ENCODE measurements at places on chromosomes 2 and 18. TPM values are rescaled to one million over a fixed set of nuclear protein-coding genes. Genes with fewer than 3 reads are reported as not detected.
A peak's percentile ranks its signal among the peaks of the same experiment; 100 is the strongest.

- no peaks in the 10 kb centered on the region for H3K36me3 ChIP-seq
- no peaks in the 10 kb centered on the region for H3K4me1 ChIP-seq
- no peak for DNase-seq
- H3K27me3 ChIP-seq, result no peaks in the 10 kb centered on the region
- H3K27ac ChIP-seq, result no peak overlapping the region
- H3K4me3 ChIP-seq, result no peak overlapping the region
Measured at GRCh38 chr2:216949700-216950413, 90.0 kb upstream of the TNP1 start.

DNA sequence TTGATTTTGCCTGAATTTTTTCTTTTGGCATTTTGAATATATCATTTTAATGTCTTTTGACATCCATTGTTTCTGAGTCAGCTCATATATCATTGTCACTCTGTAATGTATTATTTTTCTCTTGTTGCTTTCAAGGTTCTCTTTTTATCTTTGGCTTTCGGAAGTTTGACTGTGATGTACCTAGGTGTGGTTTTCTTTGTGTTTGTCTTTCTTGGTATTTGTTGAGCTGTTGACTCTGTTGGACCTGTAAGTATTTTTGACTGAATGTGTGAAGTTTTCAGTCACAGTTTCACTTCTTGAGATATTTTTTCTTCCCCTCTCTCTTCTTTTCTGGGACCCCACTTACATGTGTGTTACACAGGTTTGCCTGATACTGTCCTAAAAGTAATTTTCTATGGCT, 24.9 kb upstream of the DRC1 start:
- no peaks in the 10 kb centered on the region for H3K27me3 ChIP-seq
- no peak overlapping the region for H3K27ac ChIP-seq

DNA sequence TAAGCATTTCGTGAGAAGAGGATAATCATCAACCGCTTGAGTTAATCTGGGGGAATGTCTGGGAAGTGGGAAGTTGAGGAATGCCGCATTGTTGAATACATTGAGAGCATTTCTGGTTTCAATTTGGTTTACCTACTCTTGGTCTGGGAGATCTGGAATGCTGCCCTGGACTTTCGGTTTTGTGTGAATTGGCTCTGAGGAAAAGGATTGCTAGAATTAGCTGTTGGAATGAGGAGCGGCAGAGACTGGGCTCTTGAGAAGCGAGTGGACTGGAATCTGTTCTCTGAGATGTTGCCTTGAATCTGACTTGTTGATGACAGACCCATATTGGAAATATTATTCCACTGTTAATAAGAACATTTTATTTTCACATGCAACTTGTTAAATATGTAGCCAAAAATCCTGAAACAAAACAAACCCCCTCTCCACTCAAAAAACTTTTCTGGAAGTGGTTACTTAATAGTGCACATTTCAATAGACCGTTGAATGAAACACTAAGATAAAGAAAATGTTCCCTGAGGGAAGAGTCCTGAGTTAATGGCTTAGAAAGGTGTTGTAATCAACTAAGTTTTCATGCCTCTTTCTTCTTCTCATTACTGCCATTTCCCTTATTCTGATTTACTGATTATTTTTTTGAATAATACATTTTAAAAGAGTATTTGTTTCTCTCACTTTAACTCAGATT, 50.8 kb downstream of the PTPRM start:
- peak overlapping the region; percentile 27 for H3K27ac ChIP-seq
- peak overlapping the region; percentile 28 for H3K4me3 ChIP-seq
- H3K27me3 ChIP-seq, result no peaks in the 10 kb centered on the region
- no peak for DNase-seq

GRCh38 chr2:120736624-120737339, 1.1 kb downstream of the GLI2 start:
- H3K36me3 ChIP-seq, result no peaks in the 10 kb centered on the region
- no peak for DNase-seq
- H3K4me3 ChIP-seq, result peak overlapping the region; percentile 55
- peaks cover 89% of the 10 kb centered on the region for H3K27me3 ChIP-seq
- H3K4me1 ChIP-seq, result peaks cover 23% of the 10 kb centered on the region

DNA sequence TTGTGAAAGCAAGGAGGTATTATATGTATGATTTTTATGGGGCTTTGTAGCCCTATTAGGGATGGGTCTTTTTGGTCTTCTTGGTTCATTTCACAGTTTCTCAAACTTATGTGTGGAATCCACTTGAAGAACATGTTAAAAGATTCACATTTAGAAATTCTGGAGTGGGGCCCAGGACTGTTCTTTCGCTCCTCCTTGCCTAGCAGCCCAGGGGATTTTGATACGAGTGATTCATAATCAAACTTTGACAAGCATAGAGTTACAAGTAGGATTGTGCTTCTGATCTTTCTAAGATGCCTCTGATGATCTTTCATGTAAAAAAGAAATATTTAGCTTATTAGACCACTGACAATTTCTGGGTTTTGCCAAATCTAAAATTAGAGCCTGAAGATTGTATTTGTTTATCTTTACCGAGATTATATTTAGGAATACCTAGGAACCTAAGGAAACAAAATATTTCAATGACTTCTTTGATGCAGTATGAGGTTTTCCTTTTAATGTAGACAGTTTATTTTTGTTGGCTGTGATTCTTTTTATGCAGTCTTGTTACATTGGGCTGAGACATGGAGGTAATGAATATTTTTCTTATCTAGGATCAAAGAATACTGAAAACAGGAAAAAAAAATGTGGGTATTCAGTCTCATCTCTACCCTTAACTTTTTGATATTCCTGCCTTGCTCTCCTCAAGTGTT, 324.0 kb downstream of the PARD3B start:
- H3K4me3 ChIP-seq, result no peak overlapping the region
- DNase-seq, result no peak
- peaks cover 8% of the 10 kb centered on the region for H3K4me1 ChIP-seq
- H3K27ac ChIP-seq, result no peak overlapping the region

- DNase-seq, result no peak
- H3K36me3 ChIP-seq, result no peaks in the 10 kb centered on the region
- no peaks in the 10 kb centered on the region for H3K27me3 ChIP-seq
Measured at GRCh38 chr18:70418546-70419311, 129.9 kb downstream of the SOCS6 start.

GRCh38 chr2:46117379-46117778, 179.8 kb upstream of the EPAS1 start:
- H3K27ac ChIP-seq, result no peak overlapping the region
- no peak for DNase-seq
- H3K27me3 ChIP-seq, result no peaks in the 10 kb centered on the region
- H3K36me3 ChIP-seq, result no peaks in the 10 kb centered on the region

GRCh38 chr2:140128909-140129308, 1348.7 kb upstream of the NXPH2 start:
- no peak for DNase-seq
- no peak overlapping the region for H3K4me3 ChIP-seq
- H3K27ac ChIP-seq, result no peak overlapping the region
- H3K27me3 ChIP-seq, result no peaks in the 10 kb centered on the region

DNA sequence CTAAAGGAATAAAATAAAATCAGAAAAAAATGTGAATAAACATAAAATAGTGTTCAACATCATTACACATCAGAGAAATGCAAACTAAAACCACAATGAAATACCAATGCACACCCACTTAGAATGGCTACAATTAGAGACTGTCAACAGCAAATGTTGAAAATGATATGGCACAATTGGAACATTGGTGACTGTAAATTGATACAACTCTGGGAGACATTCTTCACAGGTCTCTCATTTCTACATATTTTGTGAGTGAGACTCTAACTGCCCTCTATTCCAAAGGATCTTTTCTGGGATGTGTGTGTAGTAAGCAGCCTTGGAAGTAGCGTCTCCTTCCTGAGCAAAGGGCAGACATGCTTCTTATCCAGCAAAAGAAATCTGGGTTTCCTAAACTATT, 323.0 kb downstream of the FBXO15 start:
- DNase-seq, result no peak
- H3K27ac ChIP-seq, result no peak overlapping the region
- H3K27me3 ChIP-seq, result no peaks in the 10 kb centered on the region
- no peak overlapping the region for H3K4me3 ChIP-seq
- H3K36me3 ChIP-seq, result no peaks in the 10 kb centered on the region

Gene CENPA
- 0.78 TPM for total RNA-seq

Gene NMUR1
- 5.8 TPM for total RNA-seq

Gene TSPYL6
- total RNA-seq, result not detected

Data from upper lobe of right lung (tissue), 1 donor.